Fibroblast of lung (primary cell): ENCODE measurements at places on chromosomes 1 and 21.

DNA sequence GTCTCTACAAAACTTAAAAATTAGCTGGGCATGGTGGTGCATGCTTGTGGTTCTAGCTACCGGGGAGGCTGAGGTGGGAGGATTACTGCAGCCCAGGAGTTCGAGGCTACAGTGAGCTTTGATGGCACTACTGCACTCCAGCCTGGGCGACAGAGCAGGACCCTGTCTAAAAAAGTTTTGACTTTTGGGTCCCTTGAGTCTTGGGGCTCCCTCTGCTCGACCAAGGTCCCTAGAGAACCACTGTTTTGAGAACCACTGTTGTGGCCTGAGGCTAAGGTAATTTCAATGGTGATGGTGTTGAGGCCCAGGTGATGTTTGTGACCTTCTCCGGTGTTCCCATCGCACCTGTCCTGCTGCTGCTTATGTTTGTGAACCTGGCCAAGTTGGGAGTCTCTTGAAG lies 3.1 kb upstream of the CAMTA1 start:
- no peak for DNase-seq

DNA sequence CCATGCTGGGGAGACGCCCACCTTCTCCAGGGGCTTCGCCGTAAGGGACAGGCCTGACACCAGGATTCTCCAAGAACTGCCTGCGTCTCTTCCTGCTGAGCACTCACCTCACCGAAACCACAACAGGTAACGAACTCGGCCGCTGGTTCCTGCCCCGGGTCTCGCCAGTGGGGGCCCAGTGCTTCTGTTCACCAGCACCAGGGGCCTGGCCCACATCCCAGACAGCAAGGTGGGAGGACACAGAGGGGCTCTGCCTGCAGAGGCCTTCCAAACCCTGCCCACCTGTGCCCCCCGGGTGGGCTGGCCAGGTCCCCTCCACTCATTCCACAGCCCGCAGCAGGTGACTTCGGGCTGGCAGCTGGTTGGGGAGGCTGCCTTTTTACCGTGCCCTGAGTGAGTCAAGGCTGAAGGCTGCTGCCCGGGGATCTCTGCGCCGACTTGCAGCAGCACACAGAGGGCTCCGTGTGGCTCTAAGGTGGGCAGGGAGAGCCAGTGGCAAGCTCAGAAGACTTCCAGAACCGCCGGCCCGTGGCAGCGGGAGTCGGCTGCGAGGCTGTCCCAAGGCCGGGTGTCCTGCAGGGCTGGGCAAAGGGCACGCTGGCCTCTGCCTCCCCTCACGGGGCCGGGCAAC lies 14.7 kb upstream of the COL18A1 start:
- DNase-seq = no peak

DNA sequence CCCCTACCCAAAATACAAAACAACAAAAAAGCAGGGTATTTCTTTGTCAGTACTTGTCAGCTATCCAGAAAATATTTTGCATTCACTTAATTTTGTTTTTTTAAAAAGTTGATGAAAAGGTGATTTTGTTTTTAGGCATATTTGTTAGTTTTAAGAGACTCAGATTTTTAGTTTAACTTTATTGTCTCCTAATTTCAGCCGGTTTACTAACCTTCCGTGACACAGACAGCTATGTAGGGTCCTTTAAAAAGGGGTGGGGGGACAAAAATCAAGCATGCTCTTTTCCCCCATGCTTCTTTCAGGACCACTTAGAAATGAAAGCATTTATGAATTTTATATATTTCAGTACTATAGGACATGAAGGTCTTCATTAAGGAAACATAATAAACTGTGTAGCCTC lies 1.6 kb downstream of the PBX1 start:
- DNase-seq = peak; percentile 4

- DNase-seq = no peak
These were observed 291.6 kb downstream of the SMYD3 start for GRCh38 chr1:246215510-246215903.

- no peak for DNase-seq
These were observed 47.7 kb upstream of the RBM15 start for GRCh38 chr1:110291241-110292030.

GRCh38 chr1:106498238-106498637 lies 558.2 kb upstream of the PRMT6 start:
- DNase-seq = peak; percentile 1

GRCh38 chr1:153490272-153491051 lies 30.0 kb upstream of the S100A7 start:
- DNase-seq = peak; percentile 98
